ENCODE measurements at places on chromosomes 16 and 17.

DNA sequence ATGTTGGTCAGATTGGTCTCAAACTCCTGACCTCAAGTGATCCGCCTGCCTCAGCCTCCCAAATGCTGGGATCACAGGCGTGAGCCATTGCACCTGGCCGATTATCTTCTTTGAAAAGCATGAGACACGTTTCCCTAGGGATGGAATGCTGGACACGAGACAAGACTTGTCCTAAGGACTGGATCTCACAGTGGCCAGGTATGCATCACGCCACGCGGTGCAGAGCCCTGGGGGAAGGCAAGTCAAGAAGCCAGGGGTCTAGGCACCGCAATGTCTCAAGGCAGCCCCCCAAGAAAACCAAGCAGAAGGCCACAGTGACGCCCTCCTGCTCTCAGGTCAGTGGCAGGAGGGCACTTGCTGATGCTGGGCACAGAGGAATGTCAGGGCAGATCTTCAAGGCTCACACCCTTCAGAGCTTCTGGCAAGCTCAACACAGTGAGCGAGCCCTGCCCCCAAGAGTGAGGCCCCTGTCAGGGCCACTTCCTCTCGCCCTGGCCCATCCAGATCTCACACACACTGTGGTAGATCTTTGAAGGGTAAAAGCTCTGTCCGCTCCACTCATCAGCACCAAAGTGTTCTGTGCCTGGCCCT is 134.7 kb downstream of the ZNF778 start:
- no peak for DNase-seq

DNA sequence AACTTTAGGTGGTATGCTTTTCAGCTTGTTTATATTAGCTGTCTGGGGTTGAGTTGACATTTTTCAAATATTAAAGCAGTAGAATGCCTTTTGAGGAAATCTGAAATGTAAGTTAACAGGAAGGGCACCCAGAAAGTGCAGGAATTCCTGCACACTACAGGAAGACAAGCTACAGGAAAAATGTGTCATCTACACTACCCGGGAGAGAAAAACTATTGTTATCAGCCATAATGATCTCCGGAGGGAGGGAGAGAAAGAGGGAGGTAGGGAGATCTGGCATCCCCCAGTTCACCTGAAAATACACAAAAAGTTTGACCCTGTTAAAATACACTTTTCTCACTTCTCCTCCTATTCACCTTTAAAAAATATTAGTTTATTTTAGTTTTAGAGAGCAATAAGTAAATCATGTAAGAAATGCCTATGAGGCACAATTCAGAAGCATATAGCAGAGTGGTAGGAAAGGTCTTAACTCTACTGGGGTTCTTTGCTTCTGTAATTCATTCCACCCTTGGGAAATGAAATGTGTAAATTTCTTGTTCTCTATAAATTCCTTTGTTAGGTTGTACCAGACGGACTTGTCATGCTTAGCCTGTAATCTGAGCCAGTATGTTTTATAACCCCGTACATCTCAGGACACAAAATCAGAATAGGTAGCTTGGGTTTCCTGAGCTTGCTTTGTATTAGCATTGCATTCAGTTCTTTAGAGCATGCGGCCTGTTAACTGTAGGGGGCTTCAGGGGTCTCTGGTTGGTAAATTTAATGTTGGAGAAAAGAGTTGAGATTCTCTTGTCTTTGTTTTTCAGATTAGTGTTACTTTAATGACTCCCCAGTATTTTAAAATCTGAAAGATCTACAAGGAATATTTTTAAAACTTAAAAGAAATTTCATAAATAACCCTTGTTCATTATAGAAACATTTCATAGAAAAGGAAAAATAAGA is 3.3 kb downstream of the MAP2K6 start:
- DNase-seq: no peak

GRCh38 chr17:2198927-2199326 is 104.7 kb downstream of the SMG6 start:
- no peak for DNase-seq

DNA sequence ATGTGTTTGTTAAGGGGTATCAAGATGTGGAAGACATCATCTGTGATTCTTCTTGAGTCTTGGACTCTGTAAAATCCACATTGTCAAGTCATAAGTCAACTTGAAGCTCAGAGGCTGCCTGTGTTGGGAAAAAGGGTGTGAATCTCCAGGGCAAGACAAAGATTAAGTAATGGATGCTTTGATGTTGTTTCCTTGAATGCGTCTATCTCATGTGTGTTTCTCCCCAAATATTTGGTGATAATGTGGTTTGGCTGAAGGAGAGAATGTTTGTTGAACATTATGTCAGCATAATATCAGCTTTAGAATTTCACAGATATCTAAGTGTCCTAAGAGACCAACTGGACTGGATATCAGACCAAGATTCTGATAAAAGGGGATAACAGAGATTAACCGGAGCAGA is 24.1 kb upstream of the KCNJ16 start:
- no peak for DNase-seq

DNA sequence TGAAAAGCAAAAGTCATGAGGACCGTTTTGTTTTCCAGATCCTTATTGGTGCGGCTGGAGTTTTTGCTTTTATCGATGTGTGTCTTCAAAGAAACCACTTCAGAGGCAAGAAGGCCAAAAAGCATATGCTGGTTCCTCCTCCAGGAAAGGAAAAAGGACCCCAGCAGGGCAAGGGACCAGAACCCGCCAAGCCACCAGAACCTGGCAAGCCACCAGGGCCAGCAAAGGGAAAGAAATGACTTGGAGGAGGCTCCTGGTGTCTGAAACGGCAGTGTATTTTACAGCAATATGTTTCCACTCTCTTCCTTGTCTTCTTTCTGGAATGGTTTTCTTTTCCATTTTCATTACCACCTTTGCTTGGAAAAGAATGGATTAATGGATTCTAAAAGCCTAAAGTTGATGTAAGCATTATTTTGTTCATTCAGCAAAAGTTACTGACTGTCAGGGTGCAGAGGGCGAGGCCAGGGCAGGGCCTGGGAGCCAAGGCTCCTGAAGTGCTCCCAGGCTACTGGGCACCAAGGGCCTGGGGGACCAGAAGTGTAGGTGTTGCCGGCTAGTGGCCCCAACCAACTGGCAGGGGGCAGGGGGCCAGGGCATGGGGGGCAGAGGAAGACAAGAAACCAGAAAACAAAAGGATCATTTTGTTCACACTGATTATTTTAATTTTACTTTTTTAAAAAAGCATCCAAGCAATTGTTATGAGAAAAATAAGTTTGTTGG is 8.8 kb downstream of the CMTM2 start:
- DNase-seq: no peak

DNA sequence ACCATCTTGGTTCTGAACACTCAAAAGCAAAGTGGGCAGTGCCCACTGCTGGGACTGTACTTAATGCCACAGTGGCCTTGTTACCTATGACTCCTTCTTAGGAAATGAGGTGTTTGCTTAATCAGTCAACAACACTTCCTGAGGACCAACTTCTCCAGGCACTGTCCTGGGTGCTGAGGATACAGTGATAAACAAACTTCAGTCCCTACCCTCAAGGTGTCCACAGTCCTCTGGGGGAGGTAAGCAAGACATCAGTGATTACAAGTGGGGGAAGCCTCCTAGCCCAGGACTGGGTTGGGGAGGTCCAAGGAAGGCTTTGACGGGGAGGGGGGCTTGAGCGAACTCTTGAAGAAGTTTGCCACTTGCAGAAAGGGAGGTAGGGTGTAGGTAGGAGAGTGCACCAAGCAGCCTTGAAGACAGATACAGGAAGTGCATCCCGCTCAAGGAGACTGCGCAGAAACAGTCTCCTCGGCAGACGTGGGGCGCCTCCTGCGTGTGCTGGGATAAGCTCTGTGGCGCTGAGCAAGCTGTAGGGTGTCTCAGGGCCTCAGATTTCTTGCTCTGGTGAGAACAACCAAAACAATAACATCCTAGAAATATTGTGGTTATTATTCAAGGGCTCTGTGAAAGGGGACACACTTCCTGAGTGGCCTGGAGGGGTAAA is 2.6 kb upstream of the ABCC3 start:
- DNase-seq: no peak

GRCh38 chr17:8101721-8102120 is 14.2 kb upstream of the ALOX12B start:
- no peak for DNase-seq

- no peak for DNase-seq
Measured at GRCh38 chr17:65930140-65930730, 261.7 kb downstream of the CEP112 start.

DNA sequence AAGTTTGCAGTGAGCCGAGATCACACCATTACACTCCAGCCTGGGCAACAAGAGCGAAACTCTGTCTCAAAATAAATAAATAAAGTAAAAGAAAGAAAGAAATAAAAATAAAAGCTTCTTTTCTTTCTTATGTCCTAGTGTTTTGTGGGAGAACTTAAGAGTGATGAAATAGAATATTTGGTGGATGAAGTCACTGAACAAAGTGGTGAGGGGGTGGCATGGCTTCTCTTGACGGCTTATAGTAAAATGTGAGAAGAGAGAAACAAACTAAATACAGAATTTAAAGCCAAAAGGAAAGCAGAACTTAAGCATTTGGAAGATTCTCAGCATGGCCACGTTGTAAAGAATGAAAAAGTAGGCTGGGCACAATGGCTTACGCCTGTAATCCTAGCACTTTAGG is 15.3 kb downstream of the SGF29 start:
- DNase-seq: no peak

- DNase-seq: no peak
Measured at GRCh38 chr17:50137042-50137441, 7.1 kb upstream of the SAMD14 start.

DNA sequence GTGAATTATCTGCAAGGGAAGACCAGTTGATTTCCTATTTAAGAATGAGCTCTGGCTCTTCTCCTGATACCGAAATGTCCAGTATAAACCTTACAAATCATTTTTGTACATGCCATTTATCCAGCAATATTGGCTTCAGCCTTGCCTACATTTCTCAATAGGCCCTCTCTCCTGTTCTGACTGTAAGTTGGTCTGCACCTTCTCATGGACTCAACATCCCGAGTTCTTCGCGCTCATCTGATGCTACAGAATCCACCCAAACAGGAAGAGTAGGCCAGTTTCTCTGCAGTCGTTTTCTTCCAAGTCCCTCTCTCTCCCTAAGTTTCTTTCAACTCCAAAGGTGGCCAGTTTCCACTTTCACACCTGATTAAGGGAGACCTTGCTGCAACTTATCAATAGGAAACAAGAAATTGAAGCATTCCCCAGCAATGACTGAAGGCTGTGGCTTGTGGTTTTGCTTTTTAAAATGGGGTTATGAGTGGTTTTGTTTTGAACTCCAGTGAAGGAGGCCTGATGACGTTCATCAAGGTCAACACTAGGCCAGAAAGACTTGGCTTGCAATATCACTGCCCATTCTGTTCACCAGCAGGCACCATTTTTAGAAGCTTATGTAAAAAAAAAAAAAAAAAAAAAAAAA is 383.0 kb downstream of the MAF start:
- DNase-seq: no peak

DNA sequence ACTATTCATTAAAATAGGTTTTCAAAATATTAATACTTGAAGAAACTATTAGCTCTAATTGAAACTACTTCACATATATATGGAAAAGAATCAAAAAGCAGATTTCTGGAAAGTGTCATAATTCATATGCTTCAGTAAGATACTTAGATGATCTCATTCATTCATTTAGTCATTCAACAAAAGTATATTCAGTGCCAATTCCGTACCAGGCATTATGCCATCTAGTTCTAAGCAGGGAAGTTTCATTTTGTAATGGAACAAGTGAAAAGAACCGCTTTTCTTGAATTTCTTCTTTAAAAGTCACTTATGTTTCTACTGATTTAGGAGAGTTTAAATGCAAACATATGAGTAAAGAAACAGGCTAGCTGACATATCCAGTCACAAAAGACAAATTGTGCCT is 118.3 kb upstream of the FAM20A start:
- DNase-seq: no peak

- DNase-seq: no peak
Measured at GRCh38 chr17:39826334-39826733, 37.8 kb downstream of the IKZF3 start.

- no peak for DNase-seq
Measured at GRCh38 chr17:8710813-8711212, 33.8 kb downstream of the CCDC42 start.

DNA sequence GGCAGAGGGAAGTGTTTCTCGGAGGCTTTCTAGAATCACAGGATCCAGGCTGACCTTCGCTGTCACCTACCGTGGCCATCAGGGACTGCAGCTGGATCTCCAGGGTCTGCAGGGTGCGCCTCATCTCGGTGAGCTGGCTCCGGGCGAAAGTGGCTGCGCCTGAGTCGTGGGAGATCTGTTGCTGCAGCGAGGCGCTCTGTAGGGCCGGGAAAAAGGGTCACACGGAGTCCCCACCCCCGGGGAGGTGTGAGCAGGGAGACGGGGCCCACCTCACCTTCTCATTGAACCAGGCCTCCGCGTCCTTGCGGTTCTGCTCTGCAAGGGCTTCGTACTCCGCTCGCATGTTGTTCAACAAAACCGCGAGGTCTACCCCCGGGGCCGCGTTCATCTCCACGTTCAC is 2.9 kb downstream of the KRT28 start:
- no peak for DNase-seq

- no peak for DNase-seq
Measured at GRCh38 chr16:12017558-12017957, 41.0 kb downstream of the SNX29 start.

DNA sequence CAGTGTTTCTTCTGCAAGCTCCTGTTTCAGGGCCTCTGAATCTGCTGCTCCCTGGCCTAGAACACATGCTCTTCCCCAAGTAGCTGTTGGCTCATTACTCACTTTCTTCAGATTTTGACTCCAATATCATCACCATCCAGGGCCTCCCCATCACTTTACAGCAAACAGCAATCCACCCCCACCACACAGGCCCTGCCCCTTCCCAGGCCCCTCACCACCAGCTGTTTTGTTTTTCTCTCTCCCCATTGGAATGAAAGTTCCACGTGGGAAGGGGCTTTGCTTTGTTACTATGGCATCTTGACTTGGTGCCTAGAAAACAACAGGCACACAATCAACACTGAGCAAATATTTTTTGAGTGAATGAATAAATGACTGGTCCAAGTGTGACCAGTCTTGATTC is 4.0 kb downstream of the TMEM170A start:
- DNase-seq: no peak

- no peak for DNase-seq
Measured at GRCh38 chr17:15431196-15431595, 36.2 kb downstream of the CDRT4 start.

DNA sequence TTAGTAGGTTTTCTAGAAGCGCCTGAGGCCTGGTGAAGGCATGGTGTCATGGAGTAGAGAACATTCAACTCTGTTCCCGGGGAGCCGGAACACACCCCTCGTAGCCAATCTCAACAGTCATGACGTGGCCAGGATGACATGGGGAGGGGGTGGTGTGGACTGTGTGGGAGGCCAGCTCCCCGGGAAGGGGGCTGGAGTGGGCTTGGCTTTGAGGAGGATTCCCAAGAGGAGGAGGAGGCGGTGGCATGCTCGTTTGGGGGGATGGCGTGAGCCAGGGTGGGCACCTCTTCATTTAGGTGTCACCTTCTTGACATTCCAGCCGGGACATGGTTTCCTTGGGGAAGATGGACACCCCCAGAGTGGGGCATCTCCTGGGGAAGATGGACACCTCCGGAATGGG is 257.5 kb downstream of the SEC14L1 start:
- DNase-seq: no peak

GRCh38 chr17:19448341-19449268 is 37.6 kb downstream of the RNF112 start:
- no peak for DNase-seq

- DNase-seq: no peak
Measured at GRCh38 chr16:64590513-64590912, 531.4 kb downstream of the CDH11 start.

Measured in activated naive CD8-positive, alpha-beta T cell treated with anti-CD3 and anti-CD28 coated beads, Interleukin-2, amount 50 U/mL, for 16 hours (primary cell).